ENCODE measurements at places on chromosomes 7 and 10.

GRCh38 chr7:45697576-45698136 is 123.5 kb downstream of the ADCY1 start:
- no peak for DNase-seq

DNA sequence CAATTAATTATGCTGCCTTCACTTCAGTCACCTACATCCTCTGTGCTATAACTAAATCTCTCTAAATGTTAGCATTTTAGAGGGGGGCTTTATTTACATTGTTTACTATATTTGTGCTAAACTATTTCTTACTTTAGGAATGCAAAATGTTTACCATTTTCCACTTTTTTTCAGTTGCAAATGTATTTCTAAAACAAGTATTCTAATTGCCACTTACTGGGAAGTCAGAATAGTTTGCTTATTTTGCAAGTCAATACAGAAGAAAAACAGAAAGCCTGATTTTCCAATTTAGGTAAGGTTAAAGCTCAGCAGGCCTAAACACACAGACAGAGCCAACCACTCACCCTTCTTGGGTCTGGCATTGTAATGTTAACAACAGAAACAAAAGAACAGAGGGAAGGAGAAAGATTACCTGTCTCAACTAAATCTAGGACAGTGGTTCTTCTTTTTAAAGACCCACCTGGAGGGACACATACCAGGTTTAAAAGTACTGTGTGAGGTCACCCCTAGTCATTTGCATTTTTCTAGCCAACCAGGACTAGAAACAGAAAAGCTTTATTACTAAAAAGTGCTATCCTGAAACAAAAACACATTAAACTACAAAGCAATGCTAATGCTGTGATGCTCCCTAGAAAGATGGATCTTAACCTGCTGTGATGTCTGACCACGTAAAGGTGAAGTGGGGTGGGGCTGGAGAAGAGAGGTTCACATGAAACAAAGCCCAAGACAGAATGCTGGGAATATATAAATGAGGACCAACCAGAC is 178.2 kb downstream of the SLC25A13 start:
- no peak for DNase-seq

- no peak for DNase-seq
These were observed 1198.6 kb downstream of the GATA3 start for GRCh38 chr10:9253121-9253520.

GRCh38 chr10:14163377-14164086 is 167.2 kb downstream of the FRMD4A start:
- DNase-seq = no peak

DNA sequence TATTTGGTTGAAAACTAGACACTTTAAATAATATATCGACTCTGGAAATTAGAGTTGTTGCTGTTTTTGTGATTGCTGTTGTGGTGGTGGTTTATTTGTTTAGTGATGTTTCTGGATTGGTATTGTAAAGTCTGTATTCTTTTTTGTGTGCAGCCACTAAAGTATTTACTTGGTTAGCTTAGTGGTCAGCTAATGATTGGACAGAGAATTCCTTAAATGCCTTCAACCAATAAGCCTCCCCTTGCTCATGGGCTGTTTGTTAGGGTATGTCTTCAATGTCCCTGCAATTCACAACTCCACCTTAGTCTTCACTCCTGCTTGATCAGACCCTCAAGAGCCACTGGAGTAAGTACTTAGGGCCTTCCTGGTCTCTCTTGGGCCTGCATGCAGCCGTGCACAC is 71.0 kb downstream of the PAXIP1 start:
- no peak for DNase-seq

Data from Panc1 (cell line).